Stimulated activated CD8-positive, alpha-beta memory T cell treated with anti-CD3 and anti-CD28 coated beads, Interleukin-4, amount 100 ng/mL, for 48 hours (primary cell): ENCODE measurements at places on chromosomes 7 and 10.

DNA sequence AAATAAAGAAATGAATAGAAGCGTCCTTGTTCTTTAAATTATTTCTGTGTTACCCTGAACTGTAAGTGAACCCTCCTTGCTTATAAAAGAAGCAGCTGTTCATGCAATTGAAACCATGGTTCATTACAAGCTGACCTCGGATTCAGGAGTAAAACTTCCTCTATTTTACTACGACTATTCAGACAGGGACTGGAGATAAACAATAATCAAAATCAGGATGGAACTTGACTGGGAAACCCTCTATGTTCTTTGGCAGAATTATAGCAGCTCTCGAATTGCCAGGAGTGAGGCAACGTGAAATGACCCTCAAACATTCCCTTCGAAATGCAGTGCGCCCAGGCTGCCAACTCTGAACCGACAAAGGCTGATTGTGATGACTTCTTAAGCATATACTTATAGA is 172.1 kb downstream of the CYP26A1 start:
- DNase-seq: no peak

GRCh38 chr7:27419581-27420177 is 177.1 kb downstream of the EVX1 start:
- DNase-seq: no peak

DNA sequence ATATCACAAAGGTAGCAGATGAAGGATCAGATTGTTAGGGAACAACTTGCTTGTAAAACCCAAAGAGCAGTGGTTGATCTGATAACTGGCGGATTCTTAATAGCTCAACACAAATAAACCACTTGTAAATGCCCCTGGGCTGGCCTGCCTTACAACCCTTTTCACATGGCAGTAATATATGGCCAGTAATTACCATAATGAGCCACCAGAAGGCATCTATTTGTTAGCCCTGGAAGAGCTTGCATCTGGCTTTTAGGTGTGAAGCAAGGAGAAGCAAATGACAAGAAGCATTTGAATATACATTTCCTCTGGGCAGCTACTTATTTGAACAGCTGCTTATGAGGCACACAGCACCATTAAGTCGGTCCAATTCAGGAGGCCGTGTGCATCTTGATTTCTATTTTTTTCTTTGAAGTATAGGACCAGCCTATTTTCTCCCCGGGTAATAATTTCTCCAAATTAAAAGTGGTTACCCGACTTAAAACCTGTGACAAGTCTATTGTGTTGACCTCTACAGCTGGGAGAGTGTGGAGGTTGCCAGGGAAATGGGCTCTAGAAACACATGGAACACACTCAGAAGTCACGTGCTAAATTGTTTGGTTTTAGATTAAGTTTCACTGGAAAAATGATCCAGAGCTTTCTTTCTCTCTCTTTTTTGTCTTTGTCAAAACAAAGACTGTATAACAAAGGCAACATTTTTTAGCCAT is 113.4 kb downstream of the SEM1 start:
- no peak for DNase-seq

DNA sequence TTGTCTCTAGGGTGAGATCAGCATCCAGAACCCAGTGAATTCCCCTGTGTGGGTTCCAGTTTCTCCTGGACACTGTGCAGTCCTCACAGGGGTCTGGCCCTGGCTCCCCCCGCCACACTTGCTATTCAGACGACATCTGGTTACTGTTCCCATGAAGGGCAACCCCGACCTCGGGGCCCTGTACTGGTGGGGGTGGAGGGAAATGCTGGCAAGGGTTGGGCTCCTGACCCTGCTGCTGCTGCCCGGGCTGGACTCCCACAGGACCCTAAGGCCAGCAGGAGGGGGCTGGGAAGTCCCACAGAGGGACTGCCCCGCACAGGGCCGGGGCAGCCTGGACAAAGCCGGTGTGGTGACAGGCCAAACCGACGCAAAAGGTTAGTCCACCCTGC is 768 bp upstream of the CPA1 start:
- DNase-seq: no peak

- no peak for DNase-seq
Measured at GRCh38 chr10:11993834-11994468, 48.7 kb downstream of the UPF2 start.

DNA sequence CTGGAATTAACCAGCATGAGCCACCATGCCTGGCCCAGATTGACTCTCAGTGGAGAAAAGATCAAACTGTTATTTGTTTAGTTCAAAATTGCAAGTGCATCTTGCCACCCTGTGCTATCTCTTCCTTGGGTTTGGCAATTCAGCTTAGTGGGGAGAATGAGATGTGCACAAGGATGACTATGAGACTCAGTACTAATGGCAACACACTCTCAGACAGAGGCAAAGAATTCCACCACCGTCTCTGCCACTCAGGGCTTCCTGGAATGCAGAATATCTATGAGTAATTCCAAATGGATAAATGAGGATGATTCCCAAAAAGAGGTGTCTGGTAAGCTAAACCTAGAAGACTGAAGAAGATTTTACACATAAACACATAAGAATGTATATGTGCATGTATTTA is 525.8 kb downstream of the NRG3 start:
- DNase-seq: no peak

DNA sequence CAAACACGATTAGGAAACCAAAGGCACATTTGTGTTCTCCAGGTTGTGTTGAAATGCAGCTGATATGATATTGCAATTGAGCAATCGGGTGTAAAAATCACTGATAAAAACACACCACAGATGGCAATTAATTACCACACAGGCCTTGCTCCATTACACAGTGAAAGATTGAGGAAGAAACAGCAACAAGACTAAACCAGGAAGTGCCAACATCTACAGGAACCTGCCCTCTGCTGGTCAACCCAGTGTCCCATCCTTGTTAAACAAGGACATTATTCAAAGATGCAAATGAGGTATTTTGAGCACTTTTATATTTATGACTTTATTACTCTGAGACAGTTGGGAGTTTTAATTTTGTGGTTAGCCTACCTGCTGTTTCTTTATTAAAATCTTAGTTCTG is 765.6 kb upstream of the GHITM start:
- no peak for DNase-seq

DNA sequence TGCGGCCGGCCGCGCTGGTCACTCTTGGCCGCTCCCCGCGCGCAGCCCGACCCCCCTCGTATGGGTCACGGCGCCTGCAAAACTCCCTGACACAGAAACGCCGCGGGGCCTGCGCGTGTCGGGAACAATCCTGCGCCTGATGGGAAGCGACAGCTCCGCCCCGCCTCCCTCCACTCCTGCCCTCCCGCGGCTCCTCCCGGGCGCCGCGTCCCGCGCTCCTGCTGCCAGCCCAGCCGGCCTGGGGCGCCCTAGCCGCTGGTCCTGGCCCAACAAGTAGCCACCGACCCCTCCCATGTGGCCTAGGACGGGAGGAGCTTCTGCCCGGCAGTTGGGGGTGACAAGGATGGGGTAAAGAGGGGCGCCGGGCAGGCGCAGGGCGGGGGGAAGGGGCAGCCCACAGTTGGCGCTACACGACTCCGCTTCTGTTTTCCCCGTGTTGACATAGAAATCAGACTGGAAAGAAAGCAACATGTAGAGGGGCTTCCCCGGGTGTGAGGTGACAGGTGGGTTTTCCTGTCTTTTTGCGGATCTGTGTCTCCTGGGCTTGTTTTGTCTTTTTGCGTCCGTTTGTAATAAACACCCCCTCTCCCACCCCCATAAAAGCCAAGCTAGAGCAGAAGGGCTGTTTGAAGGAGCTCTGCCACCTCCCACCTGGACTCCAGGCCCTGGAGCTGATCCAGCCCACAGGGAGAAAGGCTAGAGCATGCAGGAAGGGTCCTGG is 35.1 kb upstream of the PAX2 start:
- DNase-seq: no peak

DNA sequence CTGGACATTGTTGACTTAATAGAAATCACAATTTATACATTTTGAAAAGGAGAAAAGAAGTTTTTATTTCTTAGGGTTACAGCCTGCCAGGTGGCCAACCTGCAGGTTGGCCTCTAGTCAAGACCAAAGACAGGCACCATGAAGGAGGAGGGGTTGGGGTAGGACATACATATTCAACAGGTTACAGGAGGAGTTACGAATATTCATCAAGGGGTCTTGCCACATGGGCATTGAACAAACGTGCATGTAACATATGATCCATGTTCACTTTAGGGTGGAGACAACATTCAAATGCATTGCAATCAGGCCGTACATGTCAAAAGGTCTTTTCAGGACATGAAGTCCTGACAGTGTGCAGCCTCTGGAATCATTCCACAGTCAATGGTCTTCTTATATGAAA is 246.2 kb upstream of the AKR1E2 start:
- no peak for DNase-seq

DNA sequence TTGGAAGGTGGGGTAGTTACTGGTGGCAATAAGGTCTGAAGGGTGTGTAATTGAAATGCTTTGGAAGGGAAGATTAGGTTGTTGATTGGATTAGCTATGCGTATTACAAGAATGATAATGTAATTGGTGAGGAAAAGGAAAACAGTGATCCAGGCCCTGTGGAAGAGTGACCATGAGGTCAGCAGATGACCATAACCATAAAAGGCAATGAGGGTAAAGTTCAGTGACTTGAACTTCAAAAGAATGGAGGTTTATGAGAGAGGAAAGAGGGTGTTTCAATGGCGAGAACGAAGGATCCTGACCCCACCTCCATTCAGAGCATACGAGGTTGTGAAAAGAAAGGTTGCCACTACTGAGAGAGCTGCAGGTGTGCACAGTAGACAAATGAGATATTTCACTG is 439.7 kb downstream of the CCSER2 start:
- no peak for DNase-seq

DNA sequence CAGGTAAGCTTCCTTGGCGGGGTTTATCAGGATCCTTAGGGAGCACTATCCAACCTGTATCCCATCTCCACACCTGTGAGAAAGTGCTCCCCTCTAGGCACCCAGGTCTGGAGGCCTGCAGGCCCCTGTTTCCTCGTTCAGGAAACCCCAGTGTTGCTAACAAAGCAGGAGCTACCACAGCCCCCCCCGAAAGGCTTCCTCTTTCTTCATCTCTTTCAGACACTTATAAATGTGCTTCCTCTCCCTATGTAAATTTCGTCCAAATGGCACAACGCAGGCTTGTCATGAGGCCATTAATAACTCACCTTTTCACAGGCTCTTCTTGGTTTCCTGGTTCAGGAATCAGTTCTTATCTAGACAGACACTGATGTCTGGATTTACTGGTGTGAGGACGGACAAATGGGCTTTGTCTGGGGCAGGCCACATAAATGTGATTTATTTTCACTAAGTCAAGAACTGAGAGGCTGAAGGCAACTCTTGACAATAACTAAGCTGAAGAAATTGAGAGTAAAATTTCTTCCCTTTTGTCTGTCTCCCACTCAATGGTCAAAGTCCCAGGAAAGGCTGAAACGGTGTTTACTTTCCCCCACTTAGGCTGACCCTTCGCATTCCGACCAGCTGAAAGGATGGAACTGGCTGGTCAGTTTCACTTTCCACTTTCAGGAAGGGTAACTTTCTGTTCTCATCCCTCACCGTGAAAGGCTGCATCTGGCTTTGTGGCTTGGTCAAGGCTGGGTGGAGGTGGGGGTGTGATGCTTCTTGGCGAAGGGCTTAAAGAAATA is 46.8 kb downstream of the PIK3AP1 start:
- no peak for DNase-seq

- peak; percentile 57 for DNase-seq
Measured at GRCh38 chr7:135980665-135981180, 3.6 kb upstream of the MTPN start.

- no peak for DNase-seq
Measured at GRCh38 chr10:108208732-108209131, 1044.2 kb upstream of the SORCS1 start.
